ENCODE measurements at places on chromosomes 16 and 17. TPM values are rescaled to one million over a fixed set of nuclear protein-coding genes. Genes with fewer than 3 reads are reported as not detected.
A peak's percentile ranks its signal among the peaks of the same experiment; 100 is the strongest.

TAC4 gene
- total RNA-seq: not detected

DNA sequence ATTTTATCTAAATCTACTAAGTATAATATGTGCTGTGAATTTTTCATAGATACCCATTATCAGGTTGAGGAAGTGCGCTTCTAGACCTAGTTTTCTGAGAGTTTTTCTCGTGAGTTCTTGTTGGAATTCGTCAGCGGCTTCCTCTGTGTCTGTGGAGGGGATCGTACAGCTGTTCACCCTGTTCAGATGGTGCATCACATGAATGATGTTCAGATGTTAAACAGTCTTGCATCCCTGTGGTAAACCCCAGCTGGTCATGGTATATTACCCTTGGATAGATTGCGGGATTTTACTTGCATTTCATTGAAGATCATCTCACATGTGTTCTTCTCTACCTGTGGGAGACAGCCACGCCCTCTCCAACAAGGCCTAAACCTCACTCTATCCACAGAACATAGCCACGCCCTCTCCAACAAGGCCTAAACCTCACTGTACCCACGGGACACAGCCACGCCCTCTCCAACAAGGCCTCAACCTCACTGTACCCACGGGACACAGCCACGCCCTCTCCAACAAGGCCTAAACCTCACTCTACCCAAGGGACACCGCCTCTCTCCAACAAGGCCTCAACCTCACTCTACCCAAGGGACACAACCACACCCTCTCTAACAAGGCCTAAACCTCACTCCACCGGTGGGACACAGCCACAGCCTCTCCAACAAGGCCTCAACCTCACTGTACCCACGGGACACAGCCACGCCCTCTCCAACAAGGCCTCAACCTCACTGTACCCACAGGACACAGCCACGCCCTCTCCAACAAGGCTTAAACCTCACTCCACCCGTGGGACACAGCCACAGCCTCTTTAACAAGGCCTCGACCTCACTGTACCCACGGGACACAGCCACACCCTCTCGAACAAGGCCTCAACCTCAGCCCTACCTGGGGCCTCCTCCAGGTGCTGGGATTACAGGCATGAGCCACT, 180.2 kb upstream of the CHMP6 start:
- H3K27me3 ChIP-seq: peaks cover 3% of the 10 kb centered on the region
- H3K27ac ChIP-seq: no peak overlapping the region
- no peak overlapping the region for H3K4me3 ChIP-seq
- no peaks in the 10 kb centered on the region for H3K4me1 ChIP-seq

ZMYND15 gene
- total RNA-seq: not detected

MYH3 gene
- 0.78 TPM for total RNA-seq

DNA sequence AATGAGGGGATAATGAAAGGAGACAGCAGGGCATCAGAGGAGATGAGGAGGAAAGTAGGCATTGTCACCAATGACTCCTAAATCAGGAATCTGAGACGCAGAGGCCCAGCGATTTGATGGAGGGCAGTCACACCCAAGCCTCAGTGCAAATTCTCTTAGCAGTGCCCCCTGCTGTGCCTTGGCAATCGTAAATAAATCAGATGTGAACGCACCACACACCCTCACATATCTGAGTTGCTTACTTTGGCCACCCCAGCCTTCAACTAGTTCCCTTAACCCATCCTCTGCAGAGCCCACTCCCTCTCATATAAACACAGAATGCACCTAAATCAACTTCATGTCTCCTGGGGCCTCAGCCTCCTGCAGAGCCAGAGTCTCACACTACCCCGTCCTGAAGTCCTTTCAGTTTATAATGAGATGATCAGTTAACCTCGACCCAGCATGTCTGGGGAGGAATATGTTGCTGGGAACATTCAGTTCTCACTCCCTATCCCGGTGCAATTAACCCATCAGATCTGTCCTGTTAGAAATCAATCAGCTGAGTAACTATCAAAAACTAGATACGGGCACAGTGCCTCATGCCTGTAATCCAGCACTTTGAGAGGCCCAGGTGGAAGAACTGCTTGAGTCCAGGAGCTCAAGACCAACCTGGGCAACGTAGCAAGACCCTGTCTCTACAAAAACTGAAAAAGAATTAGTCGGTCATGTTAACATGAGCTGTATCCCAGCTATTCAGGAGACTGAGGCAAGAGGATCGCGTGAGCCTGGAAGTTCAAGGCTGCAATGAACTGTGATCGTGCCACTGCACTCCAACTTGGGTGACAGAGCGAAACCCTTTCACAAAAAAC, 78.4 kb downstream of the SLC39A11 start:
- peaks cover 11% of the 10 kb centered on the region for H3K36me3 ChIP-seq
- H3K27ac ChIP-seq: peak overlapping the region; percentile 8
- DNase-seq: peak; percentile 6
- peaks cover 63% of the 10 kb centered on the region for H3K4me1 ChIP-seq
- peak overlapping the region; percentile 10 for H3K4me3 ChIP-seq
- peaks cover 2% of the 10 kb centered on the region for H3K27me3 ChIP-seq

SLC35G6 gene
- total RNA-seq: not detected

GRCh38 chr16:87560428-87561199, 41.7 kb upstream of the JPH3 start:
- H3K36me3 ChIP-seq: peaks cover 9% of the 10 kb centered on the region
- H3K4me1 ChIP-seq: no peaks in the 10 kb centered on the region

DNA sequence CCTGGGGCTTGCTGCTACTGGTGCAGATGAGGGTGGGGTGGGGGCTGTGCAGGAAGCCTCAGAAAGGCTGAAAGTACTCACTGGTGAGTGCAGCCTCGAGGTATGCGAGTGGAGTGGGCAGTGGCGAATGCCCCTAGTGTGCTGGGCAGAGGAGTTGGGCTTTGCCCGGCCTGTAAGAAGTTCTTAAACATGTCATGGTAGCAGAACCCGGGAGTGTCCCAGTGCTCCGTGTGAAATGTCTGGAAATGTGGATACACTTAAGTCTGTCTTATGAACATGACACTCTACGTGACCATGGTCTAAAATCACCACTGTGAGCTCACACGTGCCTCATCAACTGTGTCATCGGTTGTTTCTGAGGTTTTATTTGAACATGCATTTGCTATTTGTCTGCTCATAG, 1.7 kb downstream of the SMTNL2 start:
- no peak overlapping the region for H3K27ac ChIP-seq
- peaks cover 60% of the 10 kb centered on the region for H3K27me3 ChIP-seq
- no peak for DNase-seq
- H3K36me3 ChIP-seq: no peaks in the 10 kb centered on the region
- H3K4me1 ChIP-seq: no peaks in the 10 kb centered on the region
- no peak overlapping the region for H3K4me3 ChIP-seq

DNA sequence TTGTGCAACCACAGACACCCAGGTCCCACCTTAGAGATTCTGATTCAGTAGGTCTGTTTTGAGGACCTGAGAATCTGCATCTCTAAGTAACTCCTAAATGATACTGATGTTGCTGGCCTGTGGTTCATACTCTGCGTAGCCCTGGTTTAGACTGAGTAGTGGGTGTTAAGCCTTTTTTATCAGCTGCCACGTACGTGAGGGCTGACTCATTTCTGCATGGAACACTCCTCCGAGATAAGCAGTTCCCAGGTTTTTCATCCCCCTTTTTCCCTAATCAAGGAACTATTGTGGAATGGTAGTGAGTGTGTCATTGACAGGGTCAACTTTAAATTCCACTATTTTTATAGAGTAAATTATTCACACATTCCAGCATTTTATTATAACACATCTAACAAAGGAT, 26.1 kb downstream of the CDRT4 start:
- H3K4me1 ChIP-seq: peaks cover 29% of the 10 kb centered on the region
- no peaks in the 10 kb centered on the region for H3K27me3 ChIP-seq
- no peak overlapping the region for H3K4me3 ChIP-seq
- peaks cover 20% of the 10 kb centered on the region for H3K36me3 ChIP-seq

GRCh38 chr16:53094013-53094630, 39.3 kb downstream of the CHD9 start:
- H3K4me3 ChIP-seq: no peak overlapping the region
- DNase-seq: no peak
- H3K27ac ChIP-seq: 0 out of 2 replicates have a peak overlapping the region, but pooled peaks have one; percentile 26
- H3K4me1 ChIP-seq: peaks cover 74% of the 10 kb centered on the region
- H3K27me3 ChIP-seq: no peaks in the 10 kb centered on the region
- peaks cover 4% of the 10 kb centered on the region for H3K36me3 ChIP-seq

GRCh38 chr16:64240586-64240985, 881.3 kb downstream of the CDH11 start:
- H3K27ac ChIP-seq: peak overlapping the region; percentile 52
- H3K4me3 ChIP-seq: no peak overlapping the region
- peaks cover 12% of the 10 kb centered on the region for H3K36me3 ChIP-seq
- peak; percentile 49 for DNase-seq
- no peaks in the 10 kb centered on the region for H3K27me3 ChIP-seq
- H3K4me1 ChIP-seq: peaks cover 35% of the 10 kb centered on the region

- H3K36me3 ChIP-seq: no peaks in the 10 kb centered on the region
- no peak overlapping the region for H3K4me3 ChIP-seq
- H3K27me3 ChIP-seq: no peaks in the 10 kb centered on the region
- no peaks in the 10 kb centered on the region for H3K4me1 ChIP-seq
- no peak overlapping the region for H3K27ac ChIP-seq
These were observed 79.8 kb upstream of the ADAMTS18 start for GRCh38 chr16:77514500-77515220.

DNA sequence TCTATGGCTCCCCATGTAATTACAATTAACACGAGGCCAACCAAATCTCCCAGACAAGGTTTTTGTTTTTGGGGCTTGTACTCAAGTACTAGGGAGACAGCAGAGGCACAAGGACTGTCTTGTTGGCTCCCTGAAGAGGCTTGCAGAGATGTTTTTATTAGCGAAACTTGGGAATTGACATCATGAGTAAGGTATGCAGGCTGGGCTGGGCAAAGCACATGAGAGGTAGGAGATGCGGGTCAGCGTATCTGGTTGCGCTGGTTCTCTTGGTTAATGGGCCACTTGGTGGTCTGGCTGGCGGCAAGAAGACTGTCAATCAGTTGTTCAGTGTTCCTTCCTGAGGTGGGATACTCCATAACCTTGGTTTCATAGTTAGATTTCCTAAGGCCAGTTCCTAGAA, 28.9 kb downstream of the LCMT1 start:
- H3K27me3 ChIP-seq: no peaks in the 10 kb centered on the region
- DNase-seq: peak; percentile 5
- H3K36me3 ChIP-seq: peaks cover 12% of the 10 kb centered on the region
- H3K4me3 ChIP-seq: no peak overlapping the region
- H3K4me1 ChIP-seq: peaks cover 15% of the 10 kb centered on the region
- no peak overlapping the region for H3K27ac ChIP-seq

- no peak overlapping the region for H3K27ac ChIP-seq
- no peaks in the 10 kb centered on the region for H3K4me1 ChIP-seq
- H3K27me3 ChIP-seq: peaks cover 8% of the 10 kb centered on the region
- DNase-seq: no peak
- H3K36me3 ChIP-seq: no peaks in the 10 kb centered on the region
- no peak overlapping the region for H3K4me3 ChIP-seq
These were observed 17.4 kb downstream of the MFSD6L start for GRCh38 chr17:8781776-8782175.

ZG16B gene
- total RNA-seq: not detected

DNA sequence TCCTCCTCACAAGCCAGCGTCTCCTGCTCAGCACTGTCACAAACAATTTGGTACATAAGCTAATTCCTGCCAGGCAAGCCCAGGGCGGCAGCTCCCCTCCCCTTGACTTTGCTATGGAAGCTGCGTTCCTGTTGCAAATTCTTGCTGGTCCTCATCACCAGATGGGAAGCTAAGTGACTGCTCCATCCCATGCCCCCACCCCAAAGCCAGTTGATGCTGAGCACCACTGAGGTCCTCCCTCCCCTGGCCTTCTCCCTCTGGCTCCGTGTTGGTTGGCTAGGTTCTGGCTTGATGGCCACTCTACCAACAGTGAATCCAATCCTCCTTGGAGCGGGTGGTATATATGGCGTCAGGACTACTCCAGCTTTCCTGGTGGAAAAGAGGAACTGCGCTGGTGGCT, 34.4 kb downstream of the PIPOX start:
- DNase-seq: no peak
- H3K36me3 ChIP-seq: no peaks in the 10 kb centered on the region
- peaks cover 10% of the 10 kb centered on the region for H3K27me3 ChIP-seq
- no peaks in the 10 kb centered on the region for H3K4me1 ChIP-seq
- no peak overlapping the region for H3K4me3 ChIP-seq

SLC5A11 gene
- total RNA-seq: not detected

DNA sequence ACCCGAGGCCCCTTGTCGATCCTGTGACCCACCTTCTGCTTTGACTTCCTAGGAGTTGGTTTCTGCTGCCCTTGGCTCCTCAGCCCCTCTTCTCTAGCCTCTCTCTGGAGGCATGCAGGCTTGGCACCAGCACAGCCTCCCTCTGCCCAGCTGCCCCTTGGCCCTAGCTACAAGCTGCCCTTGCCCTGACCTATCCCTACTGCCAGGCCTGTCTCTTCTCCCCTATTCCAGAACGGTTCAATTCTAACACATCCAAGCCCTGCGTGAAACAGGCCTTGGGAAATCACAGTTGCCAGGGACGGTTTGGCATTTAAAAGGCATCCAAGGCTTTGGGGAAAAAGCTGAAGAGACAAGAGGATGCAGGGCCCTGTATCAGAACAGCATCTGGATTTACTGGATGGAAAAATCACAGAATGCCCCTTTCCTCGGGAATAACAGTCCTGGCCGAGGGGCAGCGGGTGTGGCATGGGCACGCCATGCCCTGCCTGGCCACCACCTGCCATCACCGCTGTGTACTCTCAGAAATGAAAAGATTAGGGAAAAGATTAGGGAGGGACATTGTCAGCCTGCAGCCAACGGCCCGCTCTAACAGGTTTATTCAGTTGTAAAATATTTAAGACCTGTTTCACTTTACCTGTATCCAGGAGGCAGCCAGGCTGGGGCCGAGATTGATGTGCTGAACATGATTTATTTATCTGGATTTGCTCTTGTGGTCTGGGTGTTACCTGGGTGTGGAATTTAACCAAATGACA, 15.8 kb downstream of the RAI1 start:
- DNase-seq: no peak
- peaks cover 2% of the 10 kb centered on the region for H3K27me3 ChIP-seq
- H3K4me3 ChIP-seq: no peak overlapping the region
- peak overlapping the region; percentile 91 for H3K27ac ChIP-seq
- H3K36me3 ChIP-seq: peaks cover 4% of the 10 kb centered on the region
- H3K4me1 ChIP-seq: peaks cover 82% of the 10 kb centered on the region

DNA sequence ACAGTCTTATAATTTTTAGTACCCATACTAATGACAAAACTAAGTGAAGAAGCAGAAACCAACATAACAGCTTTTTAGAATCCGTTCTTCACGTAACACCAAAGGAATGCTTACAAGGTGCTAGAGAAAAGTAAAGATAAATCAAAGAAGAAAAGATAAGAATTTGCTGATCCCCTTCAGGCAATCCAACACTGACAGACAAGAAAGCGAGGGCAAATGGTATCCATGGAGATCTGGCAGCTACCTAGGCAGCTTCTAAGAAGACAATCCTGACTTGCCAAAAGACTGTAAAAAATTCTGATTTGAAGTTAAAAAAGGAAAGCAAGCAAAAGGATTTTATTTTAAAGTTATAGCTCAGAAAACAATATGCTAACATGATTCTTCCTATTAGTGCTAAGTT, 14.6 kb downstream of the BBS2 start:
- no peaks in the 10 kb centered on the region for H3K27me3 ChIP-seq
- H3K27ac ChIP-seq: no peak overlapping the region
- H3K4me1 ChIP-seq: peaks cover 20% of the 10 kb centered on the region
- no peak for DNase-seq

GRCh38 chr16:82379551-82379950, 209.5 kb upstream of the MPHOSPH6 start:
- DNase-seq: no peak
- H3K27ac ChIP-seq: no peak overlapping the region
- no peaks in the 10 kb centered on the region for H3K27me3 ChIP-seq

- DNase-seq: no peak
- peaks cover under 1% of the 10 kb centered on the region for H3K27me3 ChIP-seq
- H3K36me3 ChIP-seq: peaks cover 53% of the 10 kb centered on the region
- no peak overlapping the region for H3K27ac ChIP-seq
- peaks cover 16% of the 10 kb centered on the region for H3K4me1 ChIP-seq
These were observed 193.6 kb downstream of the RPTOR start for GRCh38 chr17:80738020-80738808.
